ENCODE measurements at places on chromosomes 4 and X. TPM values are rescaled to one million over a fixed set of nuclear protein-coding genes. Genes with fewer than 3 reads are reported as not detected.

The FHIP1A gene
- total RNA-seq = 6.2 TPM

The CT55 gene
- not detected for total RNA-seq

The L1CAM gene
- 47.9 TPM for total RNA-seq

The CCNA2 gene
- 0.83 TPM for total RNA-seq

The SPON2 gene
- 72.9 TPM for total RNA-seq

The MAGEA12 gene
- not detected for total RNA-seq

DNA sequence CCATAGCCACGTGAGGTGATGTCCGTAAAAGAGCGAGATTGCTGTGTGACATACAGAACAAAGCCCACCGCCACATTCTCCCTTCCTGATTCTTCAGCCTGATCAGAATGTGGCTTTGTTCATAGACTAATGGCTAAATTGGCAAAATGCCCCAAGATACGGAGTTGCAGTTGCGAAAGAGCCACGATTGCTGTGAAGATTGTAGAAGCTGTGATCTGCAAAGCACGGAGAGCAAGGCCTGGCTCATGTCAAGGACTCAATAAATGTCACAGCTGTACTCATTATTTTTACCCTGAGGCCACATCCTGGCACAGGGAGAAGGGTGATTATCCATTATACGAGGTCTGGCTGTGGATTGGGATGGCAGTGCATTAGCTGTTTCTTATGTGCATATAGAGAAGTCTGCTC is 34.2 kb downstream of the ARSD start:
- no peaks in the 10 kb centered on the region for H3K4me1 ChIP-seq
- H3K36me3 ChIP-seq = no peaks in the 10 kb centered on the region
- H3K4me3 ChIP-seq = no peak overlapping the region
- H3K27ac ChIP-seq = no peak overlapping the region
- no peaks in the 10 kb centered on the region for H3K27me3 ChIP-seq

DNA sequence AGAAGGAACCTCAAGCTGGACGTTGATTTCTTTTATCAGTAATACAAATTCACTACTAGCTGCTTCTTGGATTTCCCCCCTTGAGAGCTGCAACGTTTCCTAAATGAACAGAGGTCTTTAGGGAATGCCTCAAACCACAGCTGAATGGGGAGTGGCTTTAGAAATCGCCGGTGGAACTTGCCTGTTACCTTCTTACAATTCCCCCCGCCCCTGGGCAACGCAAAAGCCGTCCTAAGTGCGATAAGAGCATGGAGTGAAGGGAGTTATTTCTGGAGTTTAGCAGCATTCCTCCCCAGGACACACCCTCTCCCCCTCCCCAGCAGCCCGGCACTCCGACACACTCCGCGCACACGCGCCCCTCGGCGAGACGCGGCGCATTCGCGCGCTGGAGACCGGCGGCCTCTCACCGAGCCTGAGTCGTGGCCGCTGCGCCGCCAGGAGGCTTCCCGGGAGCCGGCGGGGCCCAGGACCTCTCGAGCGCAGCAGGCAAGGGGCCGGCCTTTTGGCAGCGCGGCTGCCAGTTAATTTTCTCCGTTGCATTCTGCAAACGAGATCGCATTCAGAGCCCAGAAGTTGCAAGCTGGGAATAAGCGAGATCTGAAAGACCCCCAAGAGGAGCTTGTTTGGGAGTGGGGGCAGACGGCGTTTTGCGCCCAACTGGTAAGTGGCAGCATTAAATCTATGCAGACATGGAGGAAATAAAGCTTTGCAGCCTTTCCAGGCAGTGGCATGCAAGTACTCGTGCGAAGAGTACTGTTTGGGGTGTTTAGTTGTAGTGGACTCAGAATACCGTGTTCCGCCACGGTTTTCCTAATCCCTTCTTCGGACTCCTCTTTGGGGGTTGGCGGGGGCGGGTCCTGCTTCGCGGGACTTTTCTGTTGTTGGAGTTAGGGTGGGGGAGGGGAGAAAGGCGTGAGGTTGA is 134.7 kb downstream of the PALLD start:
- peak overlapping the region; percentile 77 for H3K27ac ChIP-seq
- H3K4me1 ChIP-seq = peaks cover 38% of the 10 kb centered on the region
- H3K4me3 ChIP-seq = peak overlapping the region; percentile 65
- no peak for DNase-seq

DNA sequence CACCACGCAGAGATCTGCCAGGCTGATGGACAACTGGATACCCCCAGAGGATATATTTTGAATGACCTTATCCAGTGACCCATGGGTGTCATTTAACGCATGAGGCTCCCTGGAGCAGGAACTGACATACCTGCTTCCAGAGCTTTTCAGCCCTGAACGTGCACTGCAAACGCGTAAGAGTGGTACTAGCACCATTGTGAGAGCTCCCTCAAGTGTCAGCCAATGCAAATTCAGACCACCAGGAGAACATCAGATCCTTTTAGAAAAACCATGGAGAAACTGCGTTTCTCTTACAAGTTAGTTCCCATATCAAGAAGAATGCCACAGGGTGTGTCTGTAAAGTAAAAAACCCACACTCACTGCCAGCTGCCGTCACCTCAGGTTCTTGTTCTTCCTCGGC is 7.3 kb downstream of the TREX2 start:
- H3K27ac ChIP-seq = no peak overlapping the region
- DNase-seq = no peak
- H3K4me3 ChIP-seq = no peak overlapping the region
- no peaks in the 10 kb centered on the region for H3K27me3 ChIP-seq

DNA sequence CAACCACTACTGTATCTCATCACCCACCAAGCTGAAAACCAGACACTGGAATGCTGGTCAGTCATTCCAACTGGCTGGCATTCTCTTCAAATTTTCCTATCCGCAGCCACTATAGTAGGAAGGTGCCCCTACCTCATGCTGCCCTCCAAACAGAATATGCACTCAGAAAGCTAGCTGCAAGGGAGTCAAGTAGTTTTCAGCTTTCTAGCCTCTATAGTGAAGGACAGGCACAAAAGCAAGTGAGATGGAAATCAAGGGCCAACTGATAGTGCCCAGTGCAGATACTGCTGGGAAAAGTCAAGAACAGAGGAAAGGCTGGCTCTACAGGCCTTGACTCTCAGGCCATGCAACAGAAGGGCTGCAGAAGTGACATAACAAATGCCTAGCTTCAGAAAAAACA is 47.2 kb downstream of the BCOR start:
- H3K36me3 ChIP-seq = peaks cover 50% of the 10 kb centered on the region
- no peaks in the 10 kb centered on the region for H3K4me1 ChIP-seq
- H3K27ac ChIP-seq = no peak overlapping the region
- DNase-seq = no peak
- no peaks in the 10 kb centered on the region for H3K27me3 ChIP-seq

GRCh38 chrX:49999087-49999486 is 76.7 kb downstream of the CLCN5 start:
- H3K4me1 ChIP-seq = no peaks in the 10 kb centered on the region
- H3K27ac ChIP-seq = no peak overlapping the region
- H3K36me3 ChIP-seq = no peaks in the 10 kb centered on the region

DNA sequence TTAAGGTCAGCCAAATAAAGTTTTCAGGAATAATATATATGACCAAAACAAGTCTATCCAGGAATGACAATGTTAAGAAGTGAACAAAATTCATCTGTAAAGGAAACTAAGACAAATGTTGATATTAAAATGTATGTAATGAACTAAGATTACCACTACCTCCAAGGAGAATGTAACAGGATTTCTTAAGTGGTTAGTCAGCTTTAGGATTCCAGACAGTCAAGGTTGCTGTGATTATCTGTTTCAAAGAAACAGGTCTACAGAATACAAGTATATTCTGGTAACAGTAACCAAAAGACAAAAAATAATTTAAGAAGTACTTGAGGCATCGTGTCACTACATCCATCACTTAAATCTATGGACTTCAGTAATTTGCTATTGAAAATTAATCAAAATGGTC is 172.8 kb downstream of the SCFD2 start:
- no peak overlapping the region for H3K27ac ChIP-seq
- H3K4me3 ChIP-seq = no peak overlapping the region

- peak overlapping the region; percentile 69 for H3K27ac ChIP-seq
- peak overlapping the region; percentile 12 for H3K4me3 ChIP-seq
- H3K27me3 ChIP-seq = peaks cover 5% of the 10 kb centered on the region
- no peaks in the 10 kb centered on the region for H3K36me3 ChIP-seq
Measured at GRCh38 chrX:39759526-39760224, 338.1 kb downstream of the BCOR start.

GRCh38 chrX:118714521-118714920 is 12.9 kb upstream of the IL13RA1 start:
- H3K4me3 ChIP-seq = no peak overlapping the region
- no peaks in the 10 kb centered on the region for H3K36me3 ChIP-seq

DNA sequence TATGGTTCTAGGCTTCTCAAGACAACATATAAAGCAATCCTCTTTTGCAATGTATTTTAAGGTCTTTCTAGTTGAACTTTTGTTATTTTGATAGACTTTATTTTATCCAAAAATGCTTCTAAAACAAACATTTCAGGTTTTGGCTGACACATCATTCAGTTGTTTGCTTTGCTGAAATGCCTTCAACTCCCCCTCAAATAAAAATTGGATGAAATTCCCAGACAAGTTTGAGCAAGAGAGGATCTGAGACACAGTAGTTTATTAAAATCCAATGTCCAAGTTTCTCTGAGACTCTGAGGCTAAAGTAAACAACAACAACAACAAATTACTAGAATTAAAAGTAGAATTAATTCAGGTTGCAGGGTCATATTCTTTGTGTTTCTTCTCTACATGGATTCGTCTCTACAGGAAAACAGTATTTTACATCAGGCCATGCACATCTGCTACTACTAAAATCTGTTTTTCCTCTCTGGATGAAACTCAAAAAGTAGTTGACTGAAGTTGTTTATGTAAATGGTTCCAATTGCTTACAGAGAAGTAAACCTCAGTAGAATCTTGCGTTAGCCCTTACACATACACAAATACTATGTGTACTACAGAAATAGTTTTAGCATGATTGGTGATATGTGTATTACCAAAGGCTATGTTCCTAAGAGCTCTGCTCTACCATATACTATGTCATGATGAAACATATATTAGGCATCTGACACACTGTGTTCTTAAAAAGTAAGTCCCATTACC is 64.9 kb downstream of the PRSS12 start:
- H3K36me3 ChIP-seq = no peaks in the 10 kb centered on the region
- DNase-seq = no peak
- no peaks in the 10 kb centered on the region for H3K27me3 ChIP-seq
- no peak overlapping the region for H3K4me3 ChIP-seq
- no peak overlapping the region for H3K27ac ChIP-seq
- no peaks in the 10 kb centered on the region for H3K4me1 ChIP-seq

- H3K4me1 ChIP-seq = no peaks in the 10 kb centered on the region
- no peak for DNase-seq
- H3K27me3 ChIP-seq = no peaks in the 10 kb centered on the region
- no peak overlapping the region for H3K27ac ChIP-seq
- H3K4me3 ChIP-seq = no peak overlapping the region
Measured at GRCh38 chr4:87188048-87188447, 32.4 kb downstream of the KLHL8 start.

DNA sequence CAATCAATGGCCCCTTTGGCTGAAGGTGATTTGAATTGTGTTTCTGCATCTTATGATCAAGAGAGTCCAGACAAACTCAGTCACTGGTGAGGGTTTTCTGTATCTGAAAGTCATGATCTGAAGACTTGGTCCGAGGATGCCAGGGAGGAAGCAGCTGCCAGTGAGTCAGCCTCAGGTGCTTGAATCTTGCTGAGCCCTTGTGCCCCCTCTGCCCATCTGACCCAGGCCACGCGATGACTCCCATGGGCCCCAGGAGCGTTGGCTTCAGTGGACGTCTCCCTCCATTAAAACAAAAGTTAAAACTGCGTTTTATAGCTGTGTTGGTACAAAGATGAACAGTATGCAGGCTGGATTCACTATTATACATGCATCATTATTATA is 62.0 kb downstream of the HTRA3 start:
- DNase-seq = no peak
- H3K4me1 ChIP-seq = peaks cover 23% of the 10 kb centered on the region

DNA sequence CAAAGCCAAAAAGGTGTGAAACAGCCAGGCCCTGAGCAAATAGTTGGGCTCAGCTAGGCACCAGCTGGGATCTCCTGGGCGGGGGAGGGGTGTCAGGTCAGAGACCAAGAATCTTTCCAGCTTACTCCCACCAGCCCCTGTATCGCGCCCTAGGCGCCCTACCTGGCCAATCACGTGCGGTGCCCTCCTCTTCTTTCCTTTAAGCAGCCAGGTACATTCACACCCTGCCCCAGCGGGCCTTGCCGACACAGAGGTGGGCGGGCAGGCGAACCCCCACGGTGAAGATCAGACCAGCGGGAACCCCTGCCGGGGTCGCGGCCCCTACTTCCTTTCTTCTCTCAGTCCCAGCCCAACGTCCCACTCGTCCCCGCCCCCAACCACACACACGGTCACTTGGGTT is 9.1 kb downstream of the ARHGAP36 start:
- no peak overlapping the region for H3K4me3 ChIP-seq
- no peaks in the 10 kb centered on the region for H3K36me3 ChIP-seq
- no peaks in the 10 kb centered on the region for H3K4me1 ChIP-seq

DNA sequence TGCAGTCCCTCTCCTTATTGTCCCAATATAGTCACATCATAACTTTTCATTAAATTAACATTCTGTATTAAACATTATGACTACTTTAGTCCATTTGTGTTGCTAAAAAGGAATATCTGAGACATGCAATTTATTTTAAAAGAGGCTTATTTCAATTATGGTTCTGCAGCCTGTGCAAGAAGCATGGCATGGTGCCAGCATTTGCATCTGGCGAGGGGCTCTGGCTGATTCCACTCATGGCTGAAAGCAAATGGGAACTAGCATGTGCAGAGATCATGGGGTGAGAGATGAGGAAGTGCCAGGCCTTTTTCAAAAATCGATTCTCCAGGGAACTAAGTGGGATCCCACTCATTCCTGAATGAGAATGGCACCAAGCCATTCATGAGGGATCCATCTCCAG is 476.3 kb upstream of the RPS6KA3 start:
- H3K27me3 ChIP-seq = no peaks in the 10 kb centered on the region
- H3K4me3 ChIP-seq = no peak overlapping the region
- no peaks in the 10 kb centered on the region for H3K4me1 ChIP-seq
- H3K36me3 ChIP-seq = no peaks in the 10 kb centered on the region

Measured in esophagus muscularis mucosa (tissue), 4 donors.